ENCODE measurements at places on chromosomes 11 and 22.
A peak's percentile ranks its signal among the peaks of the same experiment; 100 is the strongest.

DNA sequence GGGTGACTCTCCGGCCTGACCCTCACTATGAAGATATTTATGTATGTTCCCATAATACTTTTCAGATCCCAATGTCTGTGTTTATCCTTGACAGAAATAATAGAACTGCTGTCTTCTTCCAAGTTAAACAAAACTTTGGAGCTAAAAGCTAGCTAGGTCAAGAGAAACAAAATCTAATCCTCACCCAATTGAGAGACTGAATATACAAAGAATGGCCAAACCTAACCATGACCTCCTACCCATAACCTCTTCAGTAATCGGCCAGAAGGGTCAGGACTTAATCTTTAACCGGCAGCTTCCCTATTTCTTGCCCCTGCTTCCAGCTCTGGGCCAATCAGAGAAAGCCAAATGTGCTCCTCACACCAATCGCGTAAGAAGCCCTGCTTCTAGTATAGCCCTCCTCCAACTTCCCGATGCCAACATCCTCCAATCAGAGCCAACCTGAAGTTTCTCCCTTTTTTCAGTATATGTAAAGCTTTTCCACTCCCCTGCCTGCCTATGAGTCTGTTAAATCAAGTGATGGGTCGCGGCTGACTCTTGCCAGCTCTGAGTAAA lies 1.7 kb upstream of the DDX6 start:
- peak; percentile 85 for DNase-seq

DNA sequence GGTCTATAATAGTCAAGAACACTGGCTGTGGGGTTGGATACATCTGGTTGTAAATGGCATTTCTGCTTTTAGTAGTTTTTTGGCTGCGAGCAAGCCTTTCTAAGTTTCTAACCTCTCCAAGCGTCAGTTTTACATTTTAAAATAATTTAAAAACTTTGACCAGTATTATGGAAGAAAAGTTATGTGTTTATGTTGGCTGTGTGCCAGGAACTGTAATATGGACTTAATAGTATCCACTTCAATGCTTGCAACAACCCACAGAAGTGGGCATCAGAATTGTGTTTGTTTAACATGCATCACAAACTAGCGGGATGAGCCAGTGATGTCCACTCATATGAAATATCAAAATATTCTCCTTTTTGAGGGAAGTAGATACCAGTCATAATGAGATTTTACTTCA lies 844.2 kb downstream of the JRKL start:
- no peak for DNase-seq

DNA sequence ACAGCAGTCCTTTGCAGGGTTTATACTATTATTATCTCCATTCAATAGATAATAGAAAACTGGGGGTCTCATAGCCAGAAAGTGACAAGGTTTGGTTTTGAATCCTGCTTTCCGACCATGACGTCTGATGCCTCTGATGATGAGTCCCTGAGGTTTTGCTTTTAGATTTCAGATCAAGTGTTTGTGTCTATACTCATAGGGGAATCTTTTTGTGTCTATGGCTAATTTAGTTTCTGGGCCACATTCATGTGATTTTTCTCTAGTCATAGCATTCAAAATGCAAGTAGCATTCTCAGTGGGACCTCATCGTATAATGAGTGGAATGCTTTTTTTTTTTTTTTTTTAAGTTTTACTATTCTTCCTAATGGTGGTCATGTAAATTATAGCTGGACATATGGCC lies 72.9 kb downstream of the TNRC6B start:
- DNase-seq, result no peak

DNA sequence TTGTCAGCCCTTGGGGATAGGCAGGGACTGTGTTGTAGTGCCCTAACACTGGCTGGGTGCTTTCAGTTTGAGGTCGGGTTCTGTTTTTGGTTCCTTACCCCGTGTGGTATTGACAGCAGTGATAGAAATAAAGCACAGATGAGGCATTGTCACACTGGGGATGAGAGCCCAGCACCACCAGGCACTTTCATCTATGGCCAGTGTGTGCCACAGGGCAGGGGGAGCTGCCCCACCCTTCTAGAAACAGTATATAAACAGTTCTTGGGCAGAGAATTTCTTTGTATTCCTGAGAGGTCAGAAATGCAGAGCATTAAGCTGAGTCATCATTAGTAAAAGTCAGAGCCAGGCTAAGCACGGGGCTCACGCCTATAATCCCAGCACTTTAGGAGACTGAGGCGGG lies 23.1 kb upstream of the CDC42EP2 start:
- DNase-seq, result no peak

DNA sequence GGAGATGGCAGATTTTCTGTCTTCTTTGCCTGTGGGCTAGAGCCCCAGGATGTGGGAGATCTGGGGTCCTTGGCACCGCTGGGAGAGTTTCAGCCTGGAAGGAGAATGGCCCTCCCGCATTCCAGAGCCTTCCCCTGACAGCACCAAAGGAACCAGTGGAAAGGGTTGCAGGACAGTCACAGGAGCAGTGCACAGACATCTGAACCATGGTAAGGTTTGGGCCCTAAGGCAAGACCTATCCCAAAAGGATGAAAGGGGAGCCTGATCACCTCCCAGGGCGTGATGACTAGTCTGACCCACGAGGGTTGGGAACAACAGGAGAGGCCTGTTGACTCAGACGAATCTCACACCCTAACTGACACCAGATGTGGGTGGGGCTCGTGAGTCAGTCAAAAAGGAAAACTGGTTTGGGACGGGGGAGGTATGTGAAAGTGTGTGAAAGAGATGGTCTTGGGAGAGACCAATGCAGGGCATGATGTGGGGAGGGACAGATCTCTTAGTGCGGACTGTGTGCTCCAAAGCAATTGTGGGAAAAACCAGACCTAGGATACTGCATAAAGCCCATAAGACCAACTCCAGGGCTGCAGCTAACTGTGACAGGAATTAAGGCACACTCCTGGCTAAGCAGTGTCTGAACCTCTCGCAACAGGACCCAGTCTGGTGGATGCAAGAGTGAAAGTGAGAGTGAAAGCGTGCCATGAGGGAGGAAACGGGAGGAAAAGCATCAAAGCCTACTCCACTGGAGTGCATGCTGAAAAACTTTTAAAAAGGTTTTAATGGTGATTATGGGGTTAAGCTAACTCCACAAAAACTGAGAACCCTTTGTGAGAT lies 39.1 kb upstream of the GLYAT start:
- DNase-seq, result no peak

GRCh38 chr22:17098379-17098819 lies 13.6 kb downstream of the IL17RA start:
- peak; percentile 64 for DNase-seq

GRCh38 chr22:49748514-49748913 lies 79.2 kb downstream of the BRD1 start:
- DNase-seq, result no peak

DNA sequence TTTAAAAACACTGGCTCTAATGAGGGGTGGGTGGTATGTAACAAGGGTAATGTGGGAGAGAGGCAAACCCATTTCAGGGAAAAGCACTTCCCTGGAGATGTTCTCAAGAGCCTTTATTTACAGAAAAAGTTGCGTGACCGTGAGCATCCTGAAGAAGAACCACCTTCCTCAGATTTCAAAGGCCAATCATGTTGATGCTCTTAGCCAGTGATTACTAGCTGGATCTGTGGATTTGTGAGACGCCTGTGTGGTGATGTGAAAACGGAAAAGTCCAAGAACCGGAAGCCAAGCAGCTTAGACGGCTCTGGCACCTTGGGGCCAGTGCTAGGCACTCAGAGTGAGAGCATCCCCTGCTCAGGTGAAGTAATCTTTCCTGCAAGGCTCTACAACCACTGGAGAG lies 12.6 kb upstream of the UBASH3B start:
- no peak for DNase-seq

GRCh38 chr11:14677146-14677545 lies 33.5 kb downstream of the PDE3B start:
- DNase-seq, result no peak

DNA sequence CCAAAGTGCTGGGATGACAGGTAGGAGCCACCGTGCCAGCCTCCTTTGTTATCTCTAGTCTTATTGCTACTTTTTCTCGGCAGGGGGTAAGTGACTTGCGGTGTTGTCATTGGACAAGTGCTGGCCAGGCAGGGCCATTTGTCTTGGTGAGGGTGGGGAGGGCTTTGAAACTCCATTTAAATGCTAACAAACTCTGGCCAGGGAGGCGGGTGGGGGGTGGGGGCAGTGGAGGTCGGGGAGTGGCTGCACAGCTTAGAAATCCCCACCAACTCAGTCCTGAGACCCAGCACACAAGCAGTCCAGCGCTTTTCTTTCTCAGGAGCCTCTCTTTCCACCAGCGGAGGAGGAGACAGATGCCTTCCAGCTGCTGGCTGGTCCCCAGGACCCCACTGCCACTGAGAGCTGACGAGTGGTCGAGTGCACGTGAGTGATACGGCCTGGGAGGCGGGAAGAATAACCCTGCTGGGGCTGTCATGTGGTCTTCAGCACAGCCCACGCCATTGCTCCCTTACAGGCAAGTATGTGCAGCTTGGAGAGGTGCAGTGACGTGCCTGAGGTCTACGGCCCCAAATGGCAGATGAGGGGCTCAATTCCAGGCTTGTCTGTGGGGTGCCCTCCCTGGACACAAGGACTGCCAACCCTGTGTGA lies 24.2 kb upstream of the OSBPL5 start:
- DNase-seq, result peak; percentile 39

GRCh38 chr22:36292823-36293530 lies 40.0 kb downstream of the APOL1 start:
- peak; percentile 64 for DNase-seq

- no peak for DNase-seq
Measured at GRCh38 chr22:40511604-40512003, 124.9 kb downstream of the MRTFA start.

- DNase-seq, result no peak
Measured at GRCh38 chr22:17232406-17232805, 13.2 kb upstream of the ADA2 start.

- no peak for DNase-seq
Measured at GRCh38 chr11:59891781-59892181, 13.2 kb downstream of the OOSP3 start.

DNA sequence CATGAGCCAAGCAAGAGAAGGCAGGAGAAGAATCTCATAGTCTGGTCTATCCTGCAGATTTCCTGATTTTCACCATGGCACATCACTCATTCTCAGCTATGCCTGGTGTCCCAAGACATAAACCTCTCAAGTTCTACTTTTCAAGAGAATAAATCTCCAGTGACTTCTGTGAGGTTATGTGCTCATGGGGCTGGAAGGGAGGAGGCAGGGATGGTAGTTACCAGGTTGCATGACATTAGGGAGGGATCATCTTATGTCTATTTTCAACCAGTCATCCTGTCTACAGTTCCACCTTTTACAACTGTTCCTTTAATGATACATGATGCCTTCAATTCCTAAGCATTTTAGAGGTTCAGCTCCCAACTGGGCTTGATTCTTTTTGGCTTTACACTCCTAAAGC lies 297.7 kb downstream of the SOX6 start:
- no peak for DNase-seq

DNA sequence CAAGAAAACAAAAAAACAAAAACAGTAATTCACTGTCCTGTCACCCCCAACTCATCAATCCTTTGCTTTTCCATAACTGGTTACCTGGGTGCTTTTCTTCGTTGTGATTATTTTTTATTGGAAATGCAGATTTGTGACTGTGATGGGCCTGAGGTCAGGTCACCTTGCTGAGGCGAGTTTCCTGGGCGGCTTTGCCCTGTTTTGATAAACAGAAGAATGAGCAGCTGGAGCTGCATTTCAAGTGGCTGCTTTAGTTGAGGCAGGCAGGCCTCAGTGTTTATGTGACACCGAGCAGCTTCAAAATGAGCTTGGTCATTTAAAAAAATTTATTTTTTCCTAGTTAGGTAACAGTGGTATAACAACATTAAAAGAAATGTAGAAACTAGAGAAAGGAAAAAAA lies 22.2 kb downstream of the PTPRJ start:
- no peak for DNase-seq

GRCh38 chr11:94586546-94586945 lies 19.4 kb downstream of the PIWIL4 start:
- DNase-seq, result no peak

DNA sequence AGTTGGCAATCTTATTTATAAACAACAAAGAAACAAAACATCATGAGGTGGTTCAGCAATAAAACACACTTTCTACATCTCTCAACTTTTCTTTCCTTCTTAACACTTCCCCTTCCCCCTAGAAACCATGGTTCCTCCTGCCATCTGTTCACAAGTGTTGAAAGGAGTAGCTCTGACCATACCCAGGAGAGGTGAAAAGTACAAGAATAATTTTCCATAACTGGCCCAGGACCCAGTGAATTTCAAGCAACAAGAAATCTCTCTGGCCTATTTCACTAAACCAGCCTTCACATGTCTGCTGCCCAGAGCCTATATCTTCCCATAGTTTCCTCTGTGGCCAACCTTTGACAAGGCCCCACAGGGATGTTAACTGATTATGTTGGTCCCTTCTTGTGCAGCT lies 98.2 kb upstream of the CEP126 start:
- no peak for DNase-seq

DNA sequence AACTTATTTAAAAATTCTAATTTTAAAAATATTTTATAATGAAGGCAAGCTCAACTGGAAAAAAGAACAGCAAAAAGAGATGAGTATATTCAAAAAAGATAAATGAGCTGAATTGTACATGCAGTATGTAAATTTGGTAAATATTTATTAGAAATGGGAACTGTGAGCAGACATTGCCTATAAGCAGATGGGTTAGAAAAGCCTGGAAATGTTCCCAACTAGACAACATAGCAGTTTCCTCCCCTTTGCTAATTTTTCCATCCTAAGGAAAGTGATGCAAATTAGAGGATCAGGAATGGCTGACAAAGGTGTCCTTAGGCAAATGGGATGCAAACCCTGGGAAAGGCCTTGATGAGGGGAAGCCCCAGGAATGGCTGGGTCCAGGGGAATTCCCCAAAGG lies 37.2 kb downstream of the TP53I11 start:
- DNase-seq, result no peak

DNA sequence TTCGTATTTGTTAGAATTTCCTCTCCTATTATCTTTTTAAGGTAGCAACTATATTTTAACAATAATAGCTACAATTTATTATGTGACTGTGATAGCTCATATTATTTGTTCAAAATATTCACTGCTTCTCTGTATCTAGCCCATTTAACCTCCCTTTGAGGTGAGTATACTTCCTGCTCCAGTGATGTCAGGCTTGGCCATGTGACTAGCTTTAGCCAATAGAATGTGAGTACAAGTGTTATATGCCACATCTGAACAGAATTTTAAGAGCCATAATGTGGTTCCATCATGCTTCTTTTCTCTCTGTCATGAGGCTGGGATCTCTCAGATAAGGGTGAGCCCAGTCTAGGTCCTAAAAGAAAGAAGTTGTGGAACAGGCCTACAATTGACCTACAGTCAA lies 217.6 kb downstream of the TTC28 start:
- DNase-seq, result no peak
